ENCODE measurements at places on chromosomes 12 and 14. TPM values are rescaled to one million over a fixed set of nuclear protein-coding genes. Genes with fewer than 3 reads are reported as not detected.

HRK gene
- not detected for total RNA-seq

KRAS gene
- total RNA-seq = 9.8 TPM

- DNase-seq = no peak
Measured at GRCh38 chr12:129997239-129997638, 93.4 kb upstream of the TMEM132D start.

- no peak for DNase-seq
Measured at GRCh38 chr12:91108196-91108755, 3.0 kb downstream of the LUM start.

- DNase-seq = no peak
Measured at GRCh38 chr12:121005346-121005815, 10.9 kb downstream of the C12orf43 start.

DNA sequence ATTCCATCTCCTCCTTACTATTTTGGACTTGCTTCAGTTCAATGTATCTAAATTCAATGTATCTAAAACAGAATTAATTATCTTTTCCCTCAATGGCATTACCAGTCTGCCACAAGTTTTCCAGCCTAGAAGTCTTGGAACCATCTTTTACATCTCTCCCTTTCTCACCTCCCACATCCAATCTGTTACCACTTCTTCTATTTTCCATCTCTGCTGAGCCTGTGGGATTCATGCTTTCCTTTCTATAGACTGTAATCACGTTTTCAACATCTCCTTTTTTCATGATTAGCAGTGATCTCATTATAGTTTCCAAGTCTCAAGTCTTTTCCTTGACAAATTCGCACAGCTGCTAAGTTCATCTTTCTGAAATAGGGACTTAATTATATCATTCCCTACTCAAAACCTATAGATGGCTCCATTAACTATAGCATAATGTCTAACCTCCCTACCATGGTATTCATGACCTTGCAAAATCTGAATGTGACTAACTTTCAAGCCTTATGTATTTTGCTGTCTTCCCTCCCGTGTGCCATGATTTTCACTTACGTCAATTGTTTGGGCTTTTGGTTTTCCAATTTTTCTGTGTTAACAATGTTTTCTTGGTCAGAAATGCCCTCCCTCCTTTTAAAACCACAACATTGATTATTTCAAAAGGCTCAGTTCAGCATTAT, 20.5 kb upstream of the PTPRB start:
- no peak for DNase-seq

DNA sequence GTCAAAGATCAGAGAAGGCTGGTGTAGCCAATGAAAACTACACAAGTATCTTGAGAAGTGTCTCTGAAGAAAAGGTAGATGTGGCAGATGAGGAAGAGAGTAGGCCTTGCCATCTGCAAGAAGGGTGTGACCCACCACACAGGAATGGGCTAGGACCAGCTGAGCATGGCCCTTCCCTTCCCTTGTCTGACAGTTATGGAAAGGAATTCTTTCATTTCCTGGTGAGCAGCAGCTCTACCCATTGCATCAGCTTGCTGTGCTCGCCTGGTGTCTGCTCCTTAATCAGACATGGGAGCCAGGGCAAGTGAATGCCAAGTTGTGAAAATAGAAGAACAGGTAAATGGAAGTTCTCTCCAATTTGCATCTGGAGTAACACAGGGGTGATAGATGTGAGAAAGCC, 145.2 kb upstream of the KRR1 start:
- DNase-seq = no peak

TMPRSS12 gene
- not detected for total RNA-seq

C12orf54 gene
- not detected for total RNA-seq

GRCh38 chr12:98894412-98895085, 249.5 kb downstream of the APAF1 start:
- no peak for DNase-seq

DNA sequence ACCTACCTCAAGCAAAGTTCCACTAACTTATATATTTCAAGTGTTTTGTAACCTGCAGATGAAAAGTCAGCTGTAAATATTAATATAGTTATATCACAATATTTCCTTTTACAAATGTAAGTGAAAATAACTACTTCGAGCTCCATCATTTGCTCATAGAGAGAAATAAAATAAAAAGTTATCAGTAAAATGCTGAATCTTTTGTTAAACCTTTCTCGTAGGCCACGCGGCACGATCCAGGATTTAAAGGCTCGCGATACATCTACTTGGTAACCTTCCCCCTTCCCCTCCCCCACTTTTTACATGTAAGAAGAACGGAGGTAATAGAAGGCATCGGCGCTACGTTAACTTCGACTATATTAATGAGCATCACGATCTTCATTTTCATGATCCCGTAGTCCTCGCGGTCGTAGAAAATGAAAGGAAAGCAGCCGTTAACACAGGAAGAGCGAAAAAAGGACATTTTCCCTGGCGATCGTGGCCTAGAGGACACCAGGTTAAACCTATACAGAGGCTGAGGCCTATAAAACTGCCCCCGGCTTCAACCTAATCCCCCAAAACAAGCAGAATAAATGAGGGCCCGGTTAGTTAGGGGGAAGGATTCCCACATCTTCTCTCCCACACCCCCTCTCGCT, 508 bp downstream of the HNRNPC start:
- no peak for DNase-seq

GRCh38 chr12:24751181-24751580, 197.7 kb downstream of the BCAT1 start:
- DNase-seq = no peak

ISM2 gene
- not detected for total RNA-seq

SALL2 gene
- total RNA-seq = 18.0 TPM

Measured in ascending aorta (tissue), 2 donors.